ENCODE measurements at places on chromosomes 12 and 14.

- no peak for DNase-seq
Observed at GRCh38 chr12:13602172-13602571, 379.2 kb downstream of the GRIN2B start.

- no peak for DNase-seq
Observed at GRCh38 chr12:80756875-80757274, 40.2 kb downstream of the MYF5 start.

GRCh38 chr12:65935906-65936901 lies 111.9 kb downstream of the HMGA2 start:
- DNase-seq, result no peak

DNA sequence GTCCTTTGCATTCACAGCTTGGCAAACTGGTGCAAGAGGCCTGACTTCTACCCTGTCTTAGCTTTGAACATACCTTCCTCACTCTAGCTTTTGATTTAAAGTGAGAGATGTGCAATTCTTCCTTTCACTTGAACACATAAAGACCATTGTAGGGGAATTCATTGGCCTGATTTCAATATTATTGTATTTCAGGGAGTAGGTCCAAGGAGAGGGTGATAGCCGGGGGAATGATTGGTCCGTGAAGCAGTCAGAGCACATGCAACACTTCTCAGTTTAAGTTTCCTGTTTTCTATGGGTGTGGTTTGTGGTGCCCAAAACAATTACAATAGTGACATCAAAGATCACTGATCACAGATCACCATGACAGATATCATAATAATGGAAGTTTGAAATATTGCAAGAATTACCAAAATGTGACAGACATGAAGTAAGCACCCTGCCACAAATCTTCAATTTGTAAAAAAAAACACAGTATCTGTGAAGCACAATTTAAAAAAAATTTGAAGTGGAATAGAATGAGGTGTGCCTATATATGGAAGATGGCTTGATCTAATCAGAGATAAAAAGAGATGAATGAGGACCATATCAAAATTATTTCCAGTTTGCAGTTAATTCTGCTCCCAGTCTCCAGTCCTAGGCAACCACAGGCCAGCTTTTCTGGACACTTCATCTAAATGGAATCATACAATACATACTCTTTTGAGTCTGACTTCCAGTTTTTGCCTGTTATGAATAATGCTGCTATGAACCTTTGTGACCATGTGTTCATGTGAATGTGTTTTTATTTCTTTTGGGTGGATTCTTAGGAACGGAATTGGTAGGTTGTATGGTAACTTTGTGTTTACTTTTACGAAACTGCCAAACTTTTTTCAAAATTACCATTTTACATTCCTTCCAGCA lies 23.2 kb downstream of the BORCS5 start:
- DNase-seq, result peak; percentile 88

GRCh38 chr14:71783088-71783487 lies 149.1 kb upstream of the RGS6 start:
- no peak for DNase-seq

- no peak for DNase-seq
Observed at GRCh38 chr14:43147485-43147884, 1359.6 kb downstream of the FSCB start.

DNA sequence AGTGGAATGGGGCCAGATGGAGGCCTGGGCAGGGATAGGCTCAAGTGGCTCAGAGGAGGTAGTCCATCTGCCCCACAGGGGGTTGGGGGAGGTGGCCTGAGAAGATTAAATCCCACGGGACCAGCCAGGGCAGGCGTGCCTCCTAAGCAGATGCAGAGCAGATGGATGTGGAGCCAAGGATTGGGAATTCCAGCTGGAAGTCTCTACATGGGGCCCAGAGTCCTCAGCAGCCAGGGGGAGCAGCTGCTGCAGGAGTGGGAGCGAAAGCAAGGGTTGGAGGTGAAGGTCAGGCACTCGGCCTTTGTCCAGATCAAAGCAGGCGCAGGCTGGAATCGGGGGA lies 42.4 kb upstream of the VRK1 start:
- DNase-seq, result no peak

- DNase-seq, result no peak
Observed at GRCh38 chr14:75068294-75069120, 934 bp upstream of the ZC2HC1C start.

- no peak for DNase-seq
Observed at GRCh38 chr14:92650581-92651105, 97.8 kb downstream of the LGMN start.

DNA sequence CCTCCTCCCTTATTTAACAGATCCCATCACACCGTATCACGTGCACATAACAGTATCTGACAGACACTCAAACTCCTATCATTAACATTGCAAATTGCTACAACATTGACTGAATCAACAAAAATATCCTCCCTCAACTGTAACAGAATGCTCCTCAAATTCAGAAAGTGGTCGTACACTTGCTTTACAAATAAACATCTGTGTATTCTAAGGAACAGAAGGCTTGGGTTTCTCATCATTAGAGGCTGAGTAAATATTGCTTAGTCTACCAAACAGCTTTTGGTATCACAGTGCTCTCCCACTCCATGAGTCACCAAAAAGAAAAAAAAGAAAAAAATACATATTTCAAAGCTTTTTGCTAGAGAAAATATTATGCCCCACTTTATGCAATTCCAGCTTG lies 23.9 kb downstream of the FERMT2 start:
- no peak for DNase-seq

GRCh38 chr14:25041898-25042297 lies 8.0 kb downstream of the STXBP6 start:
- DNase-seq, result no peak

- no peak for DNase-seq
Observed at GRCh38 chr12:104272938-104273337, 30.6 kb upstream of the EID3 start.

DNA sequence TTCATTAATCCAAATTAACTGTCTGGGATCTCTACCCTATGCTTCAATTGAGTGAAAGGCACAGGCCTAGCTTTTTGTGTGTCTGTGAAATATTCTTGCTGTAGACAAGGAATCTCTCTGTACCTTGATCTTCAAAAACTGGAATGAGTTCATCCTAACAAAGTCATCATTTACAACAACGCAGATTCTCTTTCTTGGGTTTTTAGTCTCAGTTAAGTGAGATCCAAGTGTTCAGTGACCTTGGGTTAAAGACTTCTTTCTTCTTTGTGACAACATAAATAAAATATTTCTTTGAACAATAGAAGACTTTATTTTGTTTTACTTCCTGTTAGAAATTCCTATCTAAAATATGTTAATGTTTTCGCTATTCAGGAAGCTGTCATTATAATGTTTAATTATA lies 192.2 kb upstream of the LMNTD1 start:
- DNase-seq, result no peak

DNA sequence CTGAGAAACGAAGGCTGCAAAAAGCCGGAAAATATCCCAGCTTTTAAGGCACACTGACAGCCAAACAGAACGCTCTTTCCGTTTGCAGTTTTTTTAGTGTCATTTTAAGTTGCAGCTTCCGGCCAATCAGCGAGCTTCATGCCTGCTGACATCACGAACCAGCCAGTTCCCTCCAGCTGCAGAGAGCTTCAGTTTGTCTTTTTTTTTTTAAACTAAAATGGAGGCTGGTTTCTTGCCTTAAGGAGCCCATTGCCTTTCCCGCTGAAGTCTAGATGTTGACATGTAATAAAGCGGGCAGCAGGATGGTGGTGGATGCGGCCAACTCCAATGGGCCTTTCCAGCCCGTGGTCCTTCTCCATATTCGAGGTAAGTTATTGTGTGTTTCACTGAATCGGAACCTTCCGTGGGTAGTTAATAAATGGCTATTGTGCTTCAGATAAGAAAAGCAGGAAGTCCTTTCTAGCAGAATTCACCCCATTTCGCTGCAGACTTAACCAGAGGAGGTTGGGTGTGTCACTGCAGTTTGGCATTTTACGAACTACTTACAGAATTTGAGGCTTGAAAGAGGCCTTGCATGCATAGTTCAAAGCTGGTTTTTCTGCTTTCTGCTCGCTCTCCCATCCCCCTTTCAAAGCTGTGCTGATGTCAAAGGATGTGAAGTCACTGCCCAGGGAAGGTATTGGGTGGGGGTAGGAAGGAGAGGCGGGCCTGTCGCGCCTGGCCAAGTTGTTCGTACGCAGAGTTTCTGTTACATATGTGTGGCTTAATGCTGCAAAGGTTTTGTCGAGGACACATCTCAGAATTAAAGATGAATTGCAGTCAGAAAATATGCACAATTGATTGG lies 48.4 kb downstream of the PPP2R5C start:
- peak; percentile 95 for DNase-seq

- no peak for DNase-seq
Observed at GRCh38 chr14:96252323-96252998, 3.5 kb upstream of the BDKRB1 start.

DNA sequence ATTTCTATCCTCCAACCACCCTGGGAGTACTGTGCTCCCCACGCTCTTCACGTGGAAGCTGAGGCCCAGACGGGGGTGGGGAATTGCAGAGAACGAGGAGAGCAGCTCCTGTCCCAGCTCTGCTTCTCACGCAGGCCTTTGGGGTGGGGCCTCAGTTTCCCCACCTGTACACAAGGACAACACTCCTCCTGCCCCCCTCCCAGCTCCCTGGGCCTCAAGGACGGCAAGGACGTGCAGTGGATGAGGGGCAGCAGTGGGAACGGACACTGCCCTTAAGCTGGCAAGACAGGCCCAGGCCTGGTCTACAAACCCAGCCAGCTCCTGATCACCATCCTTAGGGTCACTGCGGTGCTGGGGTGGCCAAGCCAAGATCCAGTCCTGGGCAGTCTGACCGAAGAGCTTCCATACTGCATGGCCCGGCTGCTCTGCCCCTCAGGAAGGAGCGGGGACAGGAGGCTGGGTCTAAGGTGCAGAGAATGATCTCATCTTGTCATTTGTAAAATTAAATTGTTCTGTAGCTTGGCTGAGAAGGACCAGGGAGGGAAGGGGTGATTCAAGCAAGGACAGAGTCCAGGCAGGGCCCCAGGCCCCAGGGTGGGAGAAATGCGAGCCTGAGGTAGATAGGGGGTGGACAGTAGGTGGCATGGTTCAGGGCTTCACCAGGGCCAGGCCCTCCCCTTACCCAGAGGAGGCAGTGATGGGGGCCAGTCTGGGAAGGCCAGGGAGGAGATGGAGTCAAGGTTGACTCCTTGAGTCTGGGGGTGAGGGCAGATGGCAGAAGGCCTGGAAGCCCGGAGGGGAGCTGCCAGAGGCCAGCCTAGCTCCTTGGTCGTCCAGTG lies 1.3 kb upstream of the CLBA1 start:
- DNase-seq, result no peak

DNA sequence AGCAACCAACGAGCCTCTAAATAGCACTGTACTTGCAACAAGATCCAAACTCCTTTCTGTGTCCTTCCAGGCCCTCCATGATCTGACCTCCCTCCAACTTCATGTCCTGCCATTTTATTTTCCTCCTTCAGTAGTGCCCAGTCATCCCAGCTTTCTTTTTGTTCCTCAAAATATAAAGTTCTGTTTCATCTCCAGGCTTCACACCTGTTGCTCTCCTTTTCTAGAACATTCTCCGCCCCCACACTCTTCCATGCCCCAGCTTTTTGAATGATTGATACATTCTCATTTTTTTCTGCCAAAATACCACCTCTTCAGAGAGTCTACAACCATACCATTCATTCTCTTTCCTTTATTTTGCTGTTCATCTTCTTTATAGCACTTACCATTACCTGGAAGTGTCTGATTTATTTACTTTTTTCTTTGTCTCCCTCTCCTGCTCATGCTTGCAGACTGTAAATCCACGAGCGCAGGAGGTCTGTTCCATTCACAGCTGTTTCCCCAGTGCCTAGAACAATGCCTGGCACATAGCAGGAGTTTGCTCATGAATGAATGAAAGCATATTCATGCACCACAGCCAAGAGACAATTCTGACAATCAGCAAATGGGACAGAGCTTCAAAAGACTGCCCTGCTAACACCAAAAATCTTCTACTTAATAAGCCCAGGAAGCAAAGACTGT lies 296.4 kb downstream of the RPAP3 start:
- DNase-seq, result no peak

DNA sequence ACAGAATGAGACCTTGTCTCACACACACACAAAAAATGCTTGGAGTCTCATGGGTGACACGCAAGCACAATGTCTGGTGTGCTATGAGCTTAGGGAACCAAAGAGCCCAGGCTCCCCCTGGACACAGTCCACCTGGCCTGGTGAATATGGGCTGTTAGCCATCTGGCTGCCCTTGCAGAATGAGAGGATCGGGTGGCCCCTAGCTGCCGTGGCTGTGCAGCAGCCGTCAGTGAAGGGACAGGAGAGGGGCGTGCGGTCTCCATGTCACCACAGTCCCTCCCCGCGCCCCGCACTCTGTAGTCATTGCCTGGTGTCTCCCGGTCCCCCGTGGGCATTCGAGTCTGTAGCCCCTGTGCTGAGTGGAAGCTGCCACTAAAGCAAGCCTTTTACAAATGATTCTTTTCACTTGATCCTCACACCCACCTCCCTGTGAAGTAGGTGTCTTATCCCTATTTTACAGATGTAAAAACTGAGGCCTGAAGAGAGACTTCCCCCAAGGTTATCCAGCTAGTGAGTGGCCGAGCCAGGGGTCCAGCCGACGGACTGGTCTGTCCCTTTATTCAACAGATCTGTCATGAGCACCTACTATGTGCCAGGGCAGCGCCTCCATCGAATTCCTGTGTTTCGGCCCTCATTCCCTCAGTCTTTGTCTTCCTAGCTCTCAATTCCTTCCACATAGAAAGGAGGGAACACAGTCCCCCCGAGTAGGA lies 18.8 kb downstream of the MVK start:
- DNase-seq, result no peak

- no peak for DNase-seq
Observed at GRCh38 chr12:102824218-102824835, 92.7 kb downstream of the PAH start.
